ENCODE measurements at places on chromosomes 11 and 22.

- no peak for DNase-seq
Measured at GRCh38 chr11:36885154-36885553, 287.1 kb upstream of the RAG2 start.

DNA sequence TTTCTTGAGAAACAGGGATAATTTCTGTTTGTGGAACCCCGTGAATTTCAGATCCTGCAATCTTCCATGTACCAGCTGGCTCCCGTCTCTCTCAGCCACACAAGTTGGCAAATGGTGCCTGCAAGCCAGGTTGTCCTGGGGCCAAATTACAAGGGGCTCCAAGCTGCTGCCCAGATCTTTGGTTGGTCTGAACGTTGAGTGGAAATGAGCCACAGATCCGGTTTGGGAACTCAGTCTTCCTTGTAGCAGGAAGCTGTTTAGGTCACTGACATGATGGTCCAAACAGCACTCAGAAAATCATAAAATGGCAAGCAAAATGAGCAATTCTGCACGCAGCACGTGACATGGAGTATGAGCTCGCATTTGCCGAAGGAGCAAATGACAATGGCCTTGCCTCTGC lies 1496.4 kb downstream of the TBC1D22A start:
- no peak for DNase-seq

GRCh38 chr11:101390539-101390938 lies 193.3 kb downstream of the TRPC6 start:
- no peak for DNase-seq

DNA sequence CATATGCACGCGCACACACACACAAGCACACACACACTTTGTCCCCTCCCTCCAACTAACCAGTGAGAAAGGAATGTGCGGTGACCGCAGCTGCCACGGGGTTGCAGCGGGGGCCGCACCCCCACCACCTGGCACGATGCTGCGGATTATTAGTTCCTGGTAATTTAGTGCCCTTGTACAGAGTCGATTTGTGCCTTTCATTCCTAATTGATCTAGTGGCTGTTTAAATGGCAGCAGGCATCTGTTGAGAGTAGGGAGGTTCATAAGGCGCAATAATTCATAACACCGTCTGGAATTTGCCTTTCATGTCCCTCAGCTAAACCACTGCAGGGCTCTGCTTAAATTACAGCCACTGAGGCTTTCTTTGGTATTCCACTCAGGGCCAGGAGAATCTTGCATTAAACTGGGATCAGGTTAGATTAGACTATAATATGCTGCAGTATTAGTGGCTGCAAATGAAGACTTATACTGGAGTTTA lies 113.7 kb downstream of the FEZ1 start:
- DNase-seq, result no peak

- DNase-seq, result no peak
Measured at GRCh38 chr22:42301077-42301741, 30.8 kb upstream of the TCF20 start.

GRCh38 chr11:76131142-76131541 lies 75.2 kb downstream of the WNT11 start:
- DNase-seq, result no peak

All from stimulated activated CD4-positive, alpha-beta T cell treated with anti-CD3 and anti-CD28 coated beads, TNF-alpha, amount 100 ng/mL, for 48 hours (primary cell).